Activated CD4-positive, CD25-positive, alpha-beta regulatory T cell treated with anti-CD3 and anti-CD28 coated beads, Interleukin-2, amount 50 U/mL, for 72 hours (primary cell): ENCODE measurements at places on chromosomes 13 and 19.

DNA sequence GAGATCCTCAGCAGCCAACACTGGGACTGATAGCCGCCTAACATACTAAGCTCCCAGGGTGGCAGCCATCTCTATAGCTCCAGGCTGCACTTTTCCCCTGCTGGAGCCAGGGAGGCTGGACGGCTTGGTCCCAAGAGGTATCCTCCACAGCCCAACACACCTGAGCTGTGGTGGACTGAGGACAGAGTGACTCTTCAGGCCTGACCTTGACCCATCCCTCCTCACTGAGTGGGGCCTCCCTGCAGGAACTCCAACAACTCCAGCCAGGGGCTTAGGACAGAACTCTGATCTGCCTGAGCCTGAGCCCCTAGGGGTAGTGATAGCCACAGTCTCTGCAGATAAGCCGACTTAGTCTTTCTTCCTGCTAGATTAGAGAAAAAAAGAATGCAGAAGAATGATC lies 958.1 kb upstream of the PRR20A start:
- no peak for DNase-seq

- DNase-seq, result no peak
Measured at GRCh38 chr13:112934078-112934477, 34.9 kb upstream of the MCF2L start.

DNA sequence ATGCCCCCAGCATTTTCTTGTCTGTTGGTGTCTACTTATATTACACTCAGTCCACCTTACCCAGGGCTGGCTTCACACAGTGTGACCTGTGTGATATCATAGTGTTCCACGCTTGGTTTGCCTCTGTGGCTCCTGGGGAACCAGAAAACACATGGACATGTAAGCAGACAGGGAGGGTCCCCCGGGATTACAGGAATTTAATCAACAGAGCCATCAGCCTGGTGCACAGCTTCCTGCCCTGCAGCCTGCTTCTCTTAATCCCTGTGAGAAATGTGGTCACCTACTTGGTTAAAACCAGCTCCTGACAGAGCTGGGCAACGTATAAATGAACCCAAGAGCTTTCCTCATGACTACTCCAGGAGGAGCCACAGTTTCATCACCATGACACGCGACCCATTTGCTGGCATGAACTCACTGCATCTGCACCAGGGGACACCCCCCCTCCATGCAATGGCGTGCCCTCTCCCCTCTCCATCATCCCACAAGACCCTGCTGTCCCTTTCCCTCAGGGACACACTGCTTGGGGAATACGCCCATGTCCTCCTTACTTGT lies 152.1 kb downstream of the UQCRFS1 start:
- DNase-seq, result no peak

DNA sequence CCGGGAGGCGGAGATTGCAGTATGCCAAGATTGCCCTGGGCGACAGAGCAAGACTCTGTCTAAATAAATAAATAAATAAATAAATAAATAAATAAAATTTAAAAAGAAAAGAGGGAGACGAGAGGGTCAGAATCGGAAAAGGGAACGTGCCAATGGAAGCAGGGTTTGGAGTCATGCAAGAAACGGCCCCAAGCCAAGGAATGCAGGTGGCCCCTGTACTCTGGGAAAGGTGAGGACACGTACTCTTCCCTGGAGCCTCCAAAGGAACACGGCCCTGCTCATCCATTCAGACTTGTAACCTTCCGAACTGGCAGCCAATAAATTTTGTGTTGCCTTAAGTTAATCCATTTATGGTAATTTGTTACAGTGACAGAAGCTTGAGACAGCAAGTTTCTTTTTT lies 19.9 kb upstream of the PNMA8C start:
- no peak for DNase-seq

- DNase-seq, result no peak
Measured at GRCh38 chr19:10191347-10191746, 3.4 kb downstream of the DNMT1 start.

- no peak for DNase-seq
Measured at GRCh38 chr13:24659239-24659638, 21.0 kb upstream of the ATP12A start.

- DNase-seq, result no peak
Measured at GRCh38 chr19:15251010-15251748, 18.9 kb upstream of the EPHX3 start.

DNA sequence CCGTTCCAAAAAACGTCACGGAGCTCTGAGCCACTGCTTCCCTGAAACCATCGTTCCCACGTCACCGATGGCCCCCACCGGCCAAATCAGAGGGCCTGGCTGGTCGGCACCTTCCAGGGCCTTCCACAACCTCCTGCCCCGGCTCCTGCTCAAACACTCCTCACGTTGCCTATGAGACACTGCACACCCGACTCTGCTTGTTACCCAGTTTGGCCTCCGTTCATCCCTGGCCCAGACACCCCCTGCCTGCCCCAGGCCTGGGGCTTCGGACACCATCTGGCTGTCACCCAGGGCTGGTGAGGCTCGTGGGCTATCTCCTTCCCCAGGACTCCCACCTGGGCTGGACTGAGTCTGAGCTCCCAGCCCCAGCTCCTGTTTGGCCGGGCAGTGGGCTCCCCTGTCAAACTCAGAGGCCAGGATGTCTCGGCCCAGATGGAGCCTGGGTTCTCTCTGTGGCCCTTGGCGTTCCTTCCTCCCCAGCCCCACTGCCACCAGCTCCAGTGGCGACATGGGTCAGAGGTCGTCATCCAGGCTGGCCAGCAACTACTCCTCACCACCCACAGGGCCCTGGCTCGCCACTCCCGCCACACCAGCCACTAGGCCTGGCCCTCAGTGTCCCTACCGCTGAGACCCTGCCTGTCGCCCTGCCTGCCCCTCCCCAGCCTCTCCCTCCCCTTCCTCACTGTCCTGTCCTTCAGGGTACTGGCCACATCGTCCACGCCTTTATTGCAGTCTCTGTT lies 17.7 kb downstream of the CERS1 start:
- DNase-seq, result no peak

GRCh38 chr19:41753936-41754529 lies 1.3 kb upstream of the CEACAM6 start:
- DNase-seq, result peak; percentile 69

GRCh38 chr19:4181053-4181508 lies 1.3 kb downstream of the SIRT6 start:
- DNase-seq, result no peak

DNA sequence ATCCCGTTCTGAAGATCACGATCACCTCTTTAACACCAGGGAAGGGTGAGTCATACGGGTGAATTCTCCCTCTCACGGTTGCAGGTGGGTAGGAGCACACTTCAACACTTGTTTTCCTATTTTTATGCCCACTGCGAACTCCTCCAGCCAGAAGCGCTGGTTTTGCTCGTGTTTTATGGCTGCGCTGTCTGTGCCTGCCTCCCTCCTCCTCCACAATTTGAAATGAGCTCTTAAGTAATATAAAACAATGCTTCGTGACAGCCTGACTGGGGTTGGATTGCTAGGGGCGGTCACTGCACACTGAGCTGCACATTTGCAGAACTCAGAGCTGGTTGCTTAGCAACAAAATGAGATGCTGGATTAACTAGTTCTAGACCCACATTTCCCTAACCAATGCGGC lies 12.9 kb downstream of the CCDC70 start:
- DNase-seq, result no peak

DNA sequence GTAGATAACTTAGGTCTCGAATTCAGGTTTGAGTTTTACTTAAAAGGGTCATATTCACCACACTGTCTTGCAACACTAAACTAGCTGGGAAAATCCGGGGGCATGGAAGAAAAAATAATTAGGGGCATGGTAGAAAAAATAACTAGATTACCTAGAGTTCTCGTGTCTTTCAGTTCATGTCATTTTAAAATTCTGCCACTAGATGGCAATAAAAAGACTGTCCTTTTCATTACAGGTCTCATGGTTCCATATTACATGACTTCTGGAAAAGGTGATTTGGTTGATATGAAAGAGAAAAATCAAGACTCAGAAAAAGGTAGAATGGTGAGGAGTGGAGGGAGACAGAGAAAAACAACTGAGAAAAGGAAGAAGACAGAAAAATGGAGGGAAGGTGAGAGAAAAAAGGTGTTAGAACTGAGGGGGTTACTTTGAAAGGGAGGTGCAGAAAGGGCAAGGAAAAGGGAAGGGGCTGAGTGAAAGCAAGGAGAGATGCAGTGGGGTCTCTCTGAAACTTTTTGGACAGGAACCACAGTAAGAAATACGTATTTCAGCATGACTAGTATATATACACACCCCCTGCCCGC lies 299.0 kb downstream of the KLF12 start:
- DNase-seq, result no peak

DNA sequence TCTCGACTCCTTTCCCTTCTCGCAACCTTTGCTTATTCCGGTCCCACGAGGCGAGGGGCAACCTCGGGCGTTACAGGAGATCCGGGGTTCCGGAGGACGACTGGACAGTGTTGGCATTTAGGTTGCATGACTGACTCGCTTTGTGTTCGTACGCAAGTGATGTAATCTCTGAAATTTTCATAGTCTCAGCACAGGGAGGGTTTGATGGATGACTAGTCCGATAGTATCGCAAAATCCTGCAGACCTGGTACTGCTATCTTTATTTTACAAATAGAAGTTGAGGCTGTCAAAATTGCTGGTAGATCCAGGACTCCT lies 342 bp downstream of the DDX49 start:
- DNase-seq, result no peak
